GM04503 (cell line): ENCODE measurements at places on chromosomes 6 and 20.

DNA sequence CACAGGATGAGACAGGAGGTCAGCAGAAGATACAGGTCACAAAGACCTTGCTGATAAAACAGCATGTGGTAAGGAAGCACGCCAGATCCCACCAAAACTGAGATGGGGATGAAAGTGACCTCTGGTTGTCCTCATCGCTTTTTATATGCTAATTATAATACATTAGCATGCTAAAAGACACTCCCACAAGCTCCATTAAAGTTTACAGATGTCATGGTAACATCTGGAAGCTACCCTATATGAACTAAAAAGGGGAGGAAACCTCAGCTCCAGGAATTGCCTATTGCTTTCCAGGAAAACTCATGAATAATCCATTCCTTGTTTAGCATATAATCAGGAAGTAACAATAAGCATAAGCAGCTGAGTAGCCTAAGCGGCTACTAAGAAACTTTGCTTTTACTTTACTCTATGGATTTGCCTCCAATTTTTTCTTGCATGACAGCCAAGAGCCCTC is 8.4 kb upstream of the RIN2 start:
- DNase-seq = no peak

DNA sequence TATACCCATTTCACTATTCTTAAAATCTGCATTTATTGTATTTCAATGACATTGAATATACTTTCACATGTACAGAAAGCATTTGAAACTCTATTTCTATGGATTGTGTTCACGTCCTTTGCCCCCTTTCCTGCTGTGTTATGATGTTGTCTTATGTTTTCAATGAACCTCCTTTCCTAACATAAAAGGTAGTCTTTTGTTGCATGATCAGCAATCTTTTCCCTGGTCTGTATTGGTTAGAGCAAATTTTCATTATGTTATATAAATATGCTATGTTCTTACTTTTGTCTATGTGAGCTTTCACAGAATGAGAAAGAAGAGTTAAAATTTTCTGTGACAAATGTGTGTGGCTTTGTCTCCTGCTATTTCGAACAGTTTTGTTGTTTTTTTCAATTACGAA is 73.1 kb downstream of the KIF16B start:
- no peak for DNase-seq

DNA sequence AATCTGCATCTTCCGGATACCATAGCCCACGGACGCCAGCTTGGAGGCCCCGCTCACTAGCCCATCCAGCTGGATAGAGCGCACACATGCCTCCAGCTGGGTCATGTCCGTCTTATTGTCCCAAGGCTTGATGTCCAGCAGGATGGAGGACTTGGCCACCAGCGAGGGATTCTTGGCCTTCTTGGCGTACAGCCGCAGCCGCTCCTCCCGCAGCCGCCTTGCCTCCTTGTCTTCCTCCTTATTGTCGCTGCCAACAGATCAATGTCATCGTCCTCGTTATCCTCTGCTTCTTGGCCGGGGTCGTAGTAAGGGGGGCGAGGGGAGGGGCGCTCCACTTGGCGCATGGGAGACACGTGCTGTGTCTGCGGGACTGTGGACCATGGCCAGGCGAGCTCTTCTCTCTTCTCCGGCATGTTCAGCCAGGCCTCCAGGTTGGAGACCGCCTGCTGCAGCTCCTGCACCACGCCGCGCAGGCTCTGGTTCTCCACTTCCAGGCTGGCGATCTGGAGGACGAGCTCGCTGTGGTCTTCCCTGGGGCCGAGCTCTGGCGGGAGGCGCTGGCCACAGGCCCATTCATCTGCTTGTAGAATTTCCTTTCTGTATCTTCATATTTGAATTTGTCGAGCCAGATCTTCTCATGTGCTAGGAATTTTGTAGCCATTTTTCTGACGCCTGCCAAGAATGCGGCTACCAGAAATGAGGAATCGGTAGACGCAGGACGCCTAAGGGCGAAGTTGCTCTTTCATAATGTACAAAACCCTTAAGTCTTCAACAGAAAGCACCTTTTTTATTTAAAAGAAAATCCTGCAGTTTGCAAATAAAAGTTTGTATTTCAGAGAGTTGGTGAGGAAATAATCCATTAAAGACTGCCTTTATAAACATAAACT is 60.1 kb upstream of the PTPRK start:
- DNase-seq = no peak

- no peak for DNase-seq
Measured at GRCh38 chr6:106048336-106048735, 37.8 kb upstream of the PRDM1 start.

DNA sequence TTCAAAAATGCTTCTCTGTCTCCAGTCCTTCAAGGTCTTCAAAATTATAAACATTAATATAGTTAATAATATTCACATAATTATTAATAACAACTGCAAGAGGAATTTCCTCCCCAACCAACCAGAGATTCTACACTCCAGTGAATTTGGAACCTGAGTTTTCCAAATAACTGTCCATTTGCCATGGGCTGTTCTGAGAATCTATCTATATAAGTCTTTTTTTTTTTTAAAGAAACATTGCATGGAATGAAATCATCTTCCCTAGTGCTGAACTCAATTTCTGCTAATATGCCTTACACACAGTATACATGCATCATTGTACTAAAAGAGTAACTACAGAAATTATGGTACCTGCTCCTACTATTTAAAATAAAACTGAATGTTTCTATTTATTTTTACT is 113.9 kb downstream of the SLC22A3 start:
- no peak for DNase-seq

DNA sequence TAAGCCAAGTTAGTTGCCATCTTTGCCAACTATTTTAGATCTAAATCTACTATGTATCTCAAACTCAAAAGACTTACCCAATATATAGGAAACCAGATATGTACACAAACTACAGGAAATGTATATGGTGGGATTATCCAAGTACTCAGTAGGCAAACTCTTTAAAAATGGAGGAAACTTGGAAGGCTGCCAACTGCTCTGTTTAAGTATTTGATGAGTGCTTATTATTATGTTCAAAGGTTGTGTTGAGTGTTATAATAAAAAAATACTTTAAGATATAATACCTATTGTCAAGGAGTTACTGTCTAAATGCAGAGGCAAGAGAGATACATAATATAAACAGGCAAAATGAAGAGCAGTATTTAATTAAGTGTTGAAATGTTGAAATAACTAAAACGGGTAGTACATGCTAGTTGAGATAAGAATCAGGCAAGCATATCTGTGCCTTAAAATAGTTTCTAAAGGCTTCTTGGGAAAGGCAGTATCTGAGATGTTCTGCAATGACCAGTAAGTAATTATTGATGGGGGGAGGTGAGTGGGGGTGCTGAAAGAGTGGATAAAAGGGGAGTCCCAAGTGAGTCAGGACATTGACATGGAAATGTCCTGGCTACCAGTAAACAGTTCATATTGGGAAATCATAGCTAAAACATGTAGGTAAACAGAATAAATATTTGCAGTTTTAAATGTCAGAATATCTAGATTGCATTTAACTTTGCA is 6.5 kb upstream of the DST start:
- no peak for DNase-seq

GRCh38 chr6:135109761-135110160 is 55.1 kb upstream of the HBS1L start:
- no peak for DNase-seq

DNA sequence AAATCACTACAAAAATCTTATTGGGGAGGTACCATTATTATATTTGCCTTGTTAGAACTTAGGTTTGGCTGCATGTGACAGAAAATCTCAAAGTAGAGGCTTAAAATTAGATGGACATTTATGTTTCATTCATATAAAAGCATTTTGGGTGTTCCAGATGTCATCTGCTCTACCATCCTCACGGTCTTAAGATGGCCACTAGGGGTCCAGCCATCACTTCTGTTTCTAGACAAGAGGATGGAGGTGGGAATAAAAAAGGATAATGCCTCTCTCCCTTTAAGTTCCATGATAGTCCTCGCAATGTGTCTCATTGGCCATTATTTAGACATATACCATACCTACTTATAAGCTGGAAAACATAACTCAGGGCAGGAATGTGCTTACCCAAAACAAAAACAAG is 929.5 kb downstream of the KIF16B start:
- no peak for DNase-seq

- DNase-seq = no peak
Measured at GRCh38 chr6:35973670-35974222, 50.7 kb downstream of the SLC26A8 start.

GRCh38 chr6:45491874-45492273 is 114.1 kb upstream of the SUPT3H start:
- DNase-seq = no peak

- DNase-seq = no peak
Measured at GRCh38 chr20:57638173-57638894, 18.1 kb upstream of the ZBP1 start.

DNA sequence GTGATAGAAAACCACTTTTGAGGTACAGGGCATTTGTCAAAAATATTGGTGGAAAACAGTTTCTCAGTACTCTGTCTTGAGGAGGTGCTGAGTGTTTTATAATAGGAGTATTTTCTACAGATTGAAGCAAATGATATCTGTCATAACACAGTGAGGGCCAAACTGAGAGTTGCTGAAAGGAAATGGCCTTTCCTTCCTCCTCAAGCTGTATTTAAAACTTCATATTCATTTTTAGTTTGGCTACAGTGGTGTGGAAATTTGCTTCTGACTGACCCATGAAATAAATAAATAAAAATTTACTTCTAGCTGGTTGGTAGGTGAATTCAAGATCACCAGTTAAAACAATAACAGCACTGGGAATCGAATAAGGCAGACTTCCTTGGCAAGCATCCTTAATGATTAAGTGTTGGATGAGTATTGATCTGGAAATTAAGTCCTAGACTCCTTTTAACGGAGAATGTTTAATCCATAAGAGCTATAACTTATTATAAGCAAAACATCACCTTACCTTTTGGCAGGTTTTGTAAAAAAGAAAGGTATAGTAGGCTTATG is 828.6 kb upstream of the CITED2 start:
- DNase-seq = no peak

DNA sequence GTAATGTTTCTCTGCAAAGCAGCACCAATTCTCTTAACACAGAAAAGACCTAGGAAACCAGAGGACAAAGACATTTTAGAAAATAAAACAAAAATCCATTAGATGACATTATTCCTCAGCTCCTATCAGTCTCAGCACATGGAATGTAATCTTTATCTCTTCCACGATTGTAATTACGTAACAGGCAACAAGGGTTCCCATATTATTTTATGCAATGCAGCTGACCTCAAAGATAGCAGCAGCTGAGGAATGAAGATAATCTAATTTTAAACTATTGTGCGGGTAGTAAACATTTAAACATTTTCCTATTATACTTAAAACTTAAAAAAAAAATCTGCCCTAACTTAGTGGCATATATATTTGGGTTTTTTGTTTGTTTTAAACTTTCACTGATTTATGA is 33.0 kb upstream of the PTCHD4 start:
- no peak for DNase-seq

DNA sequence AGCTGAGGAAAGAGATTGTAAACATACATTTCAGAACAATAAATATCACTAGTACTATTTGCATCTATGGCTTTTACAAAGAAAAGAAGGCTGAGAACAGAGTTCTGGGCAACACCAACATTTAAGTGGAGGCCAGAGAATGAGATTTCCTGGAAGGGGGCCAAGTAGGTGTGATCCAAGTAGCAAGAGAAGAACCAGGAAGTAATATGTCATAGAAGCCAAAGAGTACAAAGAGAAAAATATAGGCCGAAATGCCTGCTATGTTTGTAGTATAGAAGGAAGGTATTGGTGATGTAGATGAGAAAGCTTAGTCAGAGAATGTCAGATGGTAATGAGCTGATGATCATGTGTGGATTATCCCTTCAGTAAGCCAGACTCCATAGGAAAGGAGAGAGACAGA is 94.5 kb downstream of the PERP start:
- DNase-seq = no peak

DNA sequence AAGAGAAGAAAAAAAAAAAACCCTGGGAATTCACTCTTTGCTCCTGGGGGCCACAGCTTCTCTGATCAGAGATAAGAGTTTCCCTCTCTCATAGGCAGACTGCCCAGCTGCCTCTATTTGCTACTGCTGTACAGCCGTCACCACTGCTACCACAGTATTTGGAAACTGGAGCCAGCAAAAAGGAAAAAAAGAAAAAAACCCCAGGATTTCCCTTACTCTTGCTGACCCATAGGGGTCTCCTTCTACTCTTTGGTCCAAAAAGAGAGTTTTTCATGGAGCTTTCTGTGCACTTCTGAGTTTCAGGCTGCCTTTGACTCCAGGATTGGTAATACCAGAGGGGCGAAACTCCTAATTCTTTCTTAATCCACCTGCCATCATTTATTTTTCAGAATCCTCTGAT is 89.7 kb downstream of the MDGA1 start:
- DNase-seq = no peak

- no peak for DNase-seq
Measured at GRCh38 chr20:625360-625932, 15.3 kb upstream of the TCF15 start.

DNA sequence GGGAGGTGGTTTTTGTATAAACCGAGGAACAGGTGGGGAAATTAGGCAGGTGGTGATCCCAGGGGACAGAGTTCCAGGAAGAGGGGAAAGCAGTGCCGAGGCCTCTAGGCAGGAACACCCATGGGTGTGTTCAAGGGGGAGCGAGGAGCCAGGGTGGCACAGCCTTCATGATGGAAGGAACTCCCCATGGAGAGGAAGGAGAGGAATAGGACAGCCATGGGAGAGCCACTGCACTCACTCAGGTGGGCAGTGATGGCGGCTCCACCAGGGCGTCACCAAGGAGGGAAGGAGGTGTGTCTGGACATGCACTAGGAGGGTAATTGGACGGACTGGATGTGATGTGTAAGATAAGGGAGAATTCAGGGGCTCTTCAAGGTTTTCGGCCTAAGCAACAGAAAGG is 98.2 kb downstream of the THBS2 start:
- DNase-seq = no peak

DNA sequence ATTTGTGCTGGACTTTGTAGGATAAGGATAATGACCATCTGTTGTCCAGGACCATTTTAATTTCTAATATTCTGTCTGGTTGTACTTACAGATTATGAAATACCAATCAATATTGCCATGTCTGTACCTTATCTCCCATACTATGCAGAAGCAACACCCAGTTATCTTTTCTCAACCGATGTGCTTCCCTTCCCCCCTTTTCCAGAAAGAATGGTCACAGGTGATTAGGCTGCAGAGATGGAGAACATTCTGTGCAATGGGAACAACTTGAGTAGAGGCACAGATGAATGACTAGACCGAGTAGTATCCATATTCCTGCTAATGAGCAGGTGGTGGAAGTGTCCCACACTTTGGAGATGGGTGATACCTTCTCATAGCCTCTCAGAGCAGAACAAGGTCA is 10.5 kb downstream of the RALY start:
- no peak for DNase-seq
